CD4-positive, alpha-beta T cell treated with Interleukin-4 for 1 hour (primary cell): ENCODE measurements at places on chromosomes 13 and 19.

DNA sequence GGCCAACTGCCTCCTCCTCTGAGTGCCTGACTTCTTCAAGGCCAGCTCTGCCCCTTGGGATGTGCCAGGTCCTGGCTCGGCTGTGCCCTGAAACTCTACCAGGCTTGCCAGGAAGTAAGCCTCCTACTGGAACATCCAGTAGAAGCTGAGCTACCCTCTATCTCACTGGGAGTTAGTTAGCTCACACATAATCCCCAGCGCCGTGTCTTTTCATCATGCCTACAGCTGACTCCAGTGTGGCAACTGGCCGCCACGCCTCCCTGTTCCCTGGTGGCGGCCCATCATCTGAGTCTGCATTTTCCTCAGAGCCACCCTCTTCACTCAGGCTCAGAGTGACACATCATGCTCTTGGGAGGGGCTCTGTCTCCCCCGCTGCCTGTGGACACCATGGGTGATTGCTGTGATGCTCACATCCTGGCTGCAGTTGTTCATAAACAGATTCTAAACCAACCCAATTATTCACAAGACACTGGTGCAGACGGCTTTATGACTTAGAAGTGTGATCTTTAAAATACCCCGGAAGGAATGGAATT lies 131.9 kb upstream of the IRS2 start:
- no peak for DNase-seq

- DNase-seq, result no peak
Measured at GRCh38 chr13:114249077-114249476, 14.4 kb downstream of the CDC16 start.

DNA sequence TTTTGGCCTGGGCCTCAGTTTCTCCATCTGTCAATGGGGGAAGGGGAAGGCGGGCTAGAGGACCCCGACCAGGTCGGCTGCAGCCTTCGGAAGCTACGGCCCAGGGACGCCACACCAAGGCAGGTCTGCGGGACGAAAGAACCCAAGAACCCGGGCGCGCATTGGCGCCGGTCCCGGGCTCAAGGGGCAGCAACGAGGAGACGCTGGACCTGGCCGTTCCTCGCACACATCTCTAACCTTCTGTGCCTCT lies 739 bp upstream of the ILF3 start:
- DNase-seq, result no peak

- no peak for DNase-seq
Measured at GRCh38 chr13:110455444-110455843, 106.1 kb downstream of the RAB20 start.

- DNase-seq, result no peak
Measured at GRCh38 chr13:97753942-97754670, 199.4 kb upstream of the IPO5 start.

GRCh38 chr13:80339912-80340650 lies 845 bp downstream of the SPRY2 start:
- no peak for DNase-seq

DNA sequence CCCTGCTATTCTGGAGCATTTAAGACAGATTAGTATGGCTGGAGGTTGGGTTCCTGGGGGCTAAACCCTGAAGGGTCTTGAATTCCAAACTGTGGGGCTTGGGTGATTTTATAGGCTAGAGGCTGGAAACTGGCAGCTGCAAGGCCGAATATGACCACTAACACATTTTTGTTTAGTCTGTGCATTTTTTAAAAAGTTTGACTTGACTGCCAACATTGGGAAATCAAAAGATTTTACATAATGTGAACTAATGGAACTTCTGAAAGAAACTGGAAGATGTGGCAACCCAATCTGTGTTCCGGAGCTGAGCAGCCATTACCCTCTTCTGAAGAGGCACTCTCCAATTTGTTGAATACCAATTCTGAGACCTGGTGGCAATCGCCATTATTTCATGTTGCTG lies 5.1 kb downstream of the ZNF784 start:
- DNase-seq, result no peak

- no peak for DNase-seq
Measured at GRCh38 chr13:94390881-94391280, 88.6 kb downstream of the DCT start.

GRCh38 chr19:21202865-21203494 lies 61.1 kb downstream of the ZNF431 start:
- DNase-seq, result peak; percentile 54
